AG10803 (cell line): ENCODE measurements at places on chromosomes 16 and 17.

- no peak for DNase-seq
These were observed 172.5 kb downstream of the ZFHX3 start for GRCh38 chr16:72875291-72876031.

- DNase-seq: no peak
These were observed 11.6 kb upstream of the NDUFAB1 start for GRCh38 chr16:23607726-23608125.

- no peak for DNase-seq
These were observed 15.0 kb upstream of the FAAP100 start for GRCh38 chr17:81567191-81567590.

DNA sequence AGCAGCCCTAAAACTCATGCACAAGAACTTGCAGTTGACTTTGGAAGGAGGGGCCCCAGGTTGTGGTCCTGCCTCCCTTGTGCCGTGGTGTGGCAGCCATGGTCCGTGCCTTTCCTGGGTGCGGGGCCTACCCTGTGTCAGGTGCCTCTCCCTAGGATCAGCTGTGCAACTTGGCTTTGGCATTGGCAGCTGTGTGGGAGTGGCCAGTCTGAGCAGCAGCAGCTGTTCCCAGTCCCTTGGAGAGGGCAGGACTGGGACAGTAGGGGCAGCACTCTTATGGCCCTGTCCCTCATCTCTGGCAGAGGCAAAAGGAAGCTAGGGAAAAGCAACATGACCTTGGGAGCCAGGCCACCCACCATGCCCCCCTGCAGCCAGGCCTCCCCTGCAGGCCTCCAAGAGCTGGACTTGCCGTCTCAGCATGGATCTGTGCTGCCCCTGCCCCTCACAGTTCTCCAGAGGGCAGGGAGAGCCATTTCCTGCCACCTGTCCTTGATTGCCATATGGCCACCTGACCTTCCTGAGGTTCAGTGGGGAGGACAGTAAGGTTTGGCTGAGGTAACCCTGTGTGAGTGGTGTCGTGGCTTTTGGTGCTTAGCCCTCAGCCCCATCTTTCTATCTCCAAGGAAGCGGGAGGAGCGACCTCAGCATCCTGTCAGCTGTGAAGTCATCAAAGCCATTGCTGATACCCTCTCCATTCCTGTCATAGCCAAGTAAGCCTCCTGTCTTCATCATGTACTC, 15.5 kb upstream of the NFATC3 start:
- no peak for DNase-seq

DNA sequence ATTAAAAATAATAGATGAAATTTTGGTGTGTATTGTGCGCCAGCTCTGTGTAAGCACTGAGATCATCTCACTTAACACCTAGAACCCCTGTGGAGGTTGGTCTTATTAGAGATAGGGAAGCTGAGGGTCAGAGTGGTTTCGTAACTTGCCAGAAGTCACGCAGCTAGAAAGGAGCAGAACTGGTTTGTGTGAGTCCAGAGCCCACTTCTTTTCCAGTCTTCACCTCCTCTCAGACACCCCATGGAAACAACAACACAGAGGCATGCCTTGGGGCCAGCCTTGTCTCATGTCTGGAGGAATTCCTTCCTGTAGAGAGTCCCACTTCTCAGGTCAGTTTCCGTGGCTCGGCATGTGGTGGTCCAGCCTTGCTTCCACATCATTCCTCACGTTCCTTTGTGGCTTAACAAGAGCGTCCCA, 16.5 kb downstream of the YPEL2 start:
- no peak for DNase-seq

DNA sequence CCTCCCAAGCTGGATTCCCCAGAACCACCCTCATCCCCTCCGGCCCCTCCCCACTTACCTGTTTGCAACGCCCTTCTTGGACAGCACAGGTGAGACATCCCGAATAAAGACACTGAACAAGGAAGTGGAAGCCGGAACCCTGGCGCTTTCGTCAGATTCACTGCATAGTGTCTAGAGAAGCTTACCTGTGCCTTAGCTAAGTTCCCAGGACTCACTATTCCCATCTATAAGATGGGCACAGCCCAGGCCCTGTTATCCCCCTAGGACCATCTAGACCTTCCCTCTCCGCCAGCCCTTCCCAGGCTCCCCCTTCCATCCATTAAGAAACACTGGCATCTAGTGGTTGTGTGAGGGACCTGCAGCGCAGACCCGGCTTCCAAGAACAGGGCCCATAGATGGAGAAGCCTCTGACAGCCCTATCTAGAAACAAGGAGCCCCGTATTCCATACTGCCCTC, 26.9 kb upstream of the RPL38 start:
- DNase-seq: peak; percentile 57

DNA sequence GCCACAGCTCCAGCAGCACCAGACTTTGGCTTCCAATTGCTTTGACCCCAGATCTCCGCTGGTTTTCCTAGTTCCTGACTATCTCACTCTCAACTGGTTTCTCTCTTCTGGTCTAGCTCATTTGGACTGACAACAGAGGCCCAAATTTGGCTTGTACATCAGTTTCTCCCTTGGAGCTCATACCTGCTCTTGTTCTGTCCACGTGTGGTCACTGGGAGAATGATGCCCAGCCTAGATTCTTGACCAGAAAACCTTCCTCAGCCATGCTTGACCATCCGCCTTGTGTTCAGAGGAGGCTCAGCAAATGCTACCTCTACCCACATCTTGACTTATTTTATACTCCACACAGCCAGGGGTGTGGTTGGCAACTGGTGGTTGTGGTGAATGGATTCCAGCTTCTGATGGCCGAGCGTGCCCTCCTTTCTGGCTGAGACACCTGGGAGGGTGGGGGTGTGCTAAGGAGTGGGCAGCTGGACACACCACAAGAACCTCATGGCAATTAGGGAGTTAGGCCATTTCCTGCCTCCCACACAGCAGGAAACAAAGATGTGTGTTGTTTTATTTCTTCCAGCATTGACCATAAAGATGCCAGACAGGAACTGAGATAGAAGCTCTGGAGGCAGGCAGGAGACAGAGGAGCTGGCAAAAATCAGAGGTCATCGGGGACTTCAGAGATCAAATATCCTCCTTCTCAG, 93.8 kb upstream of the FAM20A start:
- DNase-seq: peak; percentile 69
